ENCODE measurements at places on chromosomes 16 and 17. TPM values are rescaled to one million over a fixed set of nuclear protein-coding genes. Genes with fewer than 3 reads are reported as not detected.

GRCh38 chr17:51479303-51479702, 219.0 kb downstream of the UTP18 start:
- DNase-seq: no peak

MYOCD gene
- not detected for total RNA-seq

- DNase-seq: no peak
These were observed 91.3 kb downstream of the KATNIP start for GRCh38 chr16:27641260-27641659.

GRCh38 chr16:67104061-67104460, 5.7 kb upstream of the PHAF1 start:
- no peak for DNase-seq

ASGR1 gene
- total RNA-seq: 3.9 TPM

CLEC3A gene
- total RNA-seq: not detected

DNA sequence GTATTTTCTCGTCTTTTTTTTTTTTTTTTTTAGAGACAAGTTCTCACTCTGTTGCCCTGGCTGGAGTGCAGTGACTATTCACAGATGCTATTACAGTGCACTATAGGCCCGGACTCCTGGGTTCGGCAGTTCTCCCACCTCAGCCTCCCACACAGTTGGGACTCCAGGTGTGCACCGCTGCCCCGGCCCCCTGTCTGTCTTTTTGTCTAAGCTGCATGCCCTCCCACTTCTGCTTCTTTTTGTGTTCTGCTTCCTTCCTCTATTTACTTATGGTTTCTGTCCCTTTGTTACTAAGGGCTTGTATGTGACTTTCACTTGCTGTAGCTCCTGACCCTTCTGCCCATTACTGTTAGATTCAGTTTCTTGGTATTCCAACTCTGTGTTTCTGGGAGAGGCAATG, 20.5 kb downstream of the SLC7A6 start:
- no peak for DNase-seq

- peak; percentile 63 for DNase-seq
These were observed 875 bp downstream of the PRKCB start for GRCh38 chr16:23836404-23837311.

DNA sequence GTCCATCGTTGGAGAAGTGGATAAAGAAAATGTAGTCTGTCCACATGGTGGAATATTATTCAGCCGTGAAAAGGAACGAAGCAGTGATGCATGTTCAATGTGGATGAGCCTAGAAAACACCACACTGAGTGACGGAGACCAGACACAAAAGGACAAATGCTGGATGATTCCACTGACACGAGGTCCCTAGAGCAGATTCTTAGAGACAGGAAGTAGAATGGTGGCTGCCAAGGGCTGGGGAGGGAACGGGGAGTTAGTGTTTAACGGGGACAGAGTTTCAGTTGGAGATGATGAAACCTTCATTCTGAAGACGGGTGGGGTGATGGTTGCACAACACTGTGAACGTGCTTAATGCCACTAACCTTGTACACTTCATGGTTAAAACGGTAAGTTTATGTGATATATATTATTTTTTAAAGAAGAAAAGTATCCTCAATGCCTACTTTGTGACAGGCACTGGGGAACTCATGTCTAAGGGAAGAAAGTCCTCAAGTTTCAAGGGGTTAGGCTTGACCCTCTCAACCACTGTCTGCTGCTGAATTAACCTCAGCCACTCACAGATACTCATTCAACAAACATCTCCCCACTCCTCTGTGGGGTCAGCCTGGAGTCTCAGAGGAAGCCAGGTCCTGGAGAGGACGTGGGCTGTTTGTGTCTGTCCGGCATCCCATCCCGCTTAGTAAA, 17.6 kb downstream of the C16orf74 start:
- no peak for DNase-seq

DNA sequence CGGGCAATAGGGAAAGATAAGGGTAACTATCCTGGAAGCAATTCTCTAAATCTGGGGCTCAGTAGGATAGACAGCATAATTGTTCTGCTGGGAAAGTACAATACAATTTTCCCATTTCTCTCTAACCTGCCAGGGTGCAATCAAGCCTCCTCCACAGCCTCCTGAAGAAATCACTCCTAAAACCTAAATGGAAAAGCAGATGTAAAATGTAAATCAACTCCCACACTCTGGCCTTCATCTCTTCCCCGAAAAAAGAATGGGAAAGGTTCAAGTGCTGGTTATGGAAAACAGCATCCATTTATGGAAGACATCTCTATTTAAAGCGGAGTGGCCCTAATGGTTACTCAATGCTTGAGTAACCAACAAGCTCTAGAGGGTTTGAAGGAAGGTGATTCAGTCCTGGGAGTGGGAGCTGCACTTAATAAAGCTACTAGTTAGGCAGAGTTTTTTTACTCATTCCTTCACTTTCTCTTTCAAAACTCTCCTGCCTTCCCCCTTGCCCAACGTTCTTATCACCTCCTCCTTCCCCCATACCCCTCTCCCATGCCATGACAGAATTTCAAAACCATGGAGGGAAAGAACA, 5.1 kb downstream of the MMD start:
- no peak for DNase-seq

SCPEP1 gene
- 33.2 TPM for total RNA-seq

DNA sequence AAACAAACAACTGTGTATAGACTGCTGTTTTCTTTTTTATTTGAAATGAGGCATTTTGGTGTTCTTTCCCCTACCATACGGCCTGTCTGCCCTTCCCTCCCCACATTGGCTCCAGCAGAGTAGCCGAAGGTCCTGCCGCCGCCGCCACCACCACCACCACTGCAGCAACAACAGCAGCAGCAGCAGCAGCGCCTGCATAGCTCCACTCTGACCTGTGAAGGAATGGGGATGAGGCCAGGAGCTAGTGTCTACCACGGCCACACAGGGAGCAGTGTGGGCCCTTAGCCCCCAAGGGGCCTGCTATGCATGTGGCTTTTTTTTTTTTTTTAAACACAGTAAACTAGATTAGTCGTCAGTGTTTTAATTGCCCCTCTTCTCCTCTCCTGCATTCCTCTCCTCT, 5.6 kb upstream of the CDK5R1 start:
- no peak for DNase-seq

DNA sequence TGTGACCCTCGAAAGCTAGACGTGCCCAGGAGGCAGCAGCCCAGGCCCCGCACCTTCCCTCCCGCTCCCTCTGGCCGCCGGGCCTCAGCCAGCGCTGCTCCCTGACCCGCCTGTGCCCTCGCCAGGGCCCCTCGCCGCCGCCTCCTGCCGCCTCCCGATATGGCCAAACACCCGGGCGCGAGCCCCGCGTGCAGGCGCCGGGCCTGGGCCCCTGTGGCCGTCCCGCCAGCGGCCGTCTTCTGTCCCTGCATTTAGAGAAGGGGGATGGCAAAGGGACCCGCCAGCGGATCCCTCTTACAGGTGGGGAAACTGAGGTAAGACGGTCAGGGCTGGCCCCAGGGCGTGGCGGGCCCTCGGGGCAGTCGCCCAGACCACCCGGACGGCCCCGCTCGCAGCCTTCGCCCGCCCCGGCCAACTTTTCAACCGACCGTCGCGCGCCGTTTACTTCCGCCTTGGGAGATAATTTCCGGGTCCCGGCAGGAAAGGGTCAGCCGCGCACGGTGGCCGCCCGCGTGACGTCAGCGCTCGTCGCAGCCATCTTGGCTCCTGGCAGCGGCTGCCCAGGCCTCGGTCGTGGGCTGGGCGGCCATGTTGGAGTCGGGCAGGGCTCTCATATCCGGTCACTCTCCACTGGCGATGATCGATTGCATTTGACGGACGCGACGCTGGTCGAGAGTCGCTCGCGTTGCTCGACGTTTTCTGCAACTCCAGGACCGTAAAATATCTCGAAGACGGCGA, 7.0 kb upstream of the GNG13 start:
- DNase-seq: peak; percentile 75

- DNase-seq: no peak
These were observed 60.3 kb downstream of the IL21R start for GRCh38 chr16:27462200-27462845.

- DNase-seq: no peak
These were observed 10.6 kb upstream of the TERF2 start for GRCh38 chr16:69396187-69397061.

DNA sequence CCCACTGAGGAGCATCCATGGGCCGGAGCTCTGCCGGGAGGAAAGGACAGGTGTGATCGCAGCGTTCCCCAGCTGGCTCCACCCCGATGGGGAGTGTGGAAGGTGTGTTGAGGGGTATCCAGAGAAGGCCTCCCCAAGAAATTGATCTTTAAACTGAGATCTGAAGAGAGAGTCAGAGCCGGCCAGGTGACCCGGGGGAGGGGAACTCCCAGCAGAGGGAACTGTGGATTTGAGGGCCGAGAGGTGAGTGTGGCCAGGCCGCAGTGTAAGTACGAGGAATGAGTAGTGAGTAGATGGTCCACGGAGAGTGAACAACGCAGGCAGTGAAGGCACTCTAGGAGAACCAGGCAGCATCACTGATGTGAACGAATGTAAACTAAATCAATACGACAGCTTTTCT, 80.2 kb downstream of the RPTOR start:
- DNase-seq: no peak

PLLP gene
- total RNA-seq: 0.35 TPM

DNA sequence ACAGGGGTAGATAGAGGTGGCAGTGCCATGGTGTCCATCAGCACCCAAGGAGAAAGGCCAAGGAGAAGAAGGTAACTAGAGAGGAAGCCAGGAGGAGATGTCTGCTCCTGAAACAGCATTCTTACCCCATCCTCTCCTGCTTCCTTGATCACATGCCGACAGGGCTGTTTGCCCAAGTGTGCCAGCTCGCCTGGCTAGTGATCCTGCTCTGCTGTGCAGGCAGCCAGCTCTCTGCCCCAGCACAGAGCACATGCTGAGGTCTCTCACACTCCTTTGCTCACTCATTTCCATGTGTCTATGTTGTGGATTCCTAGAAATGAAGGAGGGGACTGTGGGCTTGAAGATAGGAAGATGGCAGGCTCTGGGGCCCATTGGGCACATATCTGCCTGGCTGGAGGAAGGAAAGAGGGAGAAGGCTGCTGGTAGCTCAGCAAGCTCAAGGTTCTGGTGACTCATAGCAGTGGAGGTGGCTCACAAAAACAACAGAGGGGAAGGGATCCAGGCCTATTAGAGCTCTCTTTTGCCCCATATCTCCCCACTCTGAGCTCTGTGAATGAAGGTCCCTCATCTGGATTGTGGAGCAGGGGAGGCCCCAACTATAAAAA, 54.3 kb downstream of the NEUROD2 start:
- DNase-seq: no peak

RNF222 gene
- 0.18 TPM for total RNA-seq

TBC1D3C gene
- not detected for total RNA-seq

GRCh38 chr16:75420987-75421819, 12.1 kb downstream of the CFDP1 start:
- DNase-seq: peak; percentile 20

SMIM22 gene
- total RNA-seq: not detected

DNA sequence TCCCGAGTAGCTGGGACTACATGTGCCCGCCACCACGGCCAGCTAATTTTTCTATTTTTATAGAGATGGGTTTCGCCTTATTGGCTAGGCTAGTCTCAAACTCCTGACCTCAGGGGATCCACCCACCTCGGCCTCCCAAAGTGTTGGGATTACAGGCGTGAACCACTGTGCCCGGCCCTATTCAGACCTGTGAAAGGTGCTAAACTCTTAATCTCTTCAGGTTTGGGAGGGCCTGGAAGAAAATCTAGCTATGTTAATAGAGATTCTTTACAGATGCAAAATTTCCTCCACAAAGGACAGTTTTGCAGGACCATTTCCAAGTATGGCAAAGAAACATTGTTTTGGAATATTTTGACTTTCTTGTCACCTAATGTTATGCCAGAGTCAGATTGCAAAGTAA, 3.1 kb upstream of the PLA2G15 start:
- no peak for DNase-seq

GRCh38 chr17:65850486-65850885, 289.0 kb upstream of the AXIN2 start:
- no peak for DNase-seq

- no peak for DNase-seq
These were observed 49.8 kb upstream of the ARHGAP44 start for GRCh38 chr17:12739500-12739899.

DNA sequence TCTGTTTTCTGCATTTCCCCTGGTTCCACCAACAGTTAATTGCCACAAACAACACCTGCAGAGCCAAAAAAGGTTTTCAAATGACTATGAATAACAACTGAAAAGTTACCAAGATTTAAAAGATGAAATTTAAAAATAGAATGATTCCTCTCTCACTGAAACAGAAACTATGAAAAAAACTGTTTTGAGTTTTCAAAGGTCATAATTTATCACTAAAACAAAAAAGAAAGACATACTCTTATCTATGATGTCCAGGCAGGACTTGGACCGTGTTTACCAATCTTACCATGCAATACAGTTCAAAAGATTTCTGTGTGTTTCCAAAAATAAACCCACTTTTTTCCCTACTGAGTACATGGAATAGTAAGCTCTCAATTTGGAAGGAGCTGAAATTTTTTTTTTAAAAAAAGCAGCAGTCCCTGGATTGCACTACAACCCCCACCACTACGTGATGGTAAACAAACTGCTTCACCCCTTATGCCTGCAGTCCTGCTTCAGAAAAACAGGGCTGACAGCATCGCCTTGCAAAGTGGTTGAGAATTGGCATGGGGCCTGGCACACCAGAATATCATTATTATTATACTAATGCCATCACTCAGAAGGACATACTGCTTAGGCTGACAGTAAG, 8.5 kb downstream of the TXNDC11 start:
- DNase-seq: no peak

DNA sequence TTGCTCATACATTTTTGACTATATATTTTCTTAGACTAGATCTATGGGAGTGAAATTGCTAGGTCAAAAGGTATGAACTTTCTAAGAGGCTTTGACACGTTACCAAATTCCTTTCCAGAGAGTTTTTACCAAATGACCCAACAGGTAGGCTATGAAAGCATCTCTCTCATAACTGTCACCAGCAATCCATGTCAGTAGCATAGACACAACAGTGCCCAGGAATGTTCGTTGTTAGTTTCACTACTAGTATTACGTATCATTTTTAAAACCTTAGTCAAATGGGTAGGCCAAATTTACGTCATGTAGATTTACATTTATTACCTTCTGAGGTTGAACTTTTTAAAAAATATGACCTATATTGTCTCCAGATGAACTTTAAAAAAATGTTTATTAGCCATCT, 66.8 kb downstream of the MARCHF10 start:
- DNase-seq: no peak

DNA sequence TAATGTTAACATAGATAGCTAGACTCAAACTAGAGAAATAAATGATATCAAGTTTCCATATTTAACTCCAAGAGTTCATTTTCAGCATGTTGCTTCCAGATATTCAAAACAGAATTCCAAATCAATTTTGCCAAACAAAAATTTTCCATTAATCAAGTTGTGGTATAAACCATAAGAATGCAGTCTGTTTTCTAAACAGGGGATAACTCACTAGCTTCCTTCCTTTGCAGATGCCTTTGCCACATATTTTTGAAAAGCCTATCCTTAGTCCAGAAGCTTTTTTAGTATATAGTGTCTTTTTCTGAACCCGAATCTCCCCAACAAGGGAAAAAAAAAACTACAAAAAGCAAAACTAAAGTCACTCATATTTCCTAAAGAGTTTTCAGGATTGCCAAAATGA, 61.5 kb downstream of the HELZ start:
- DNase-seq: no peak

TPPP3 gene
- not detected for total RNA-seq
